ENCODE measurements at places on chromosomes 5 and 9.

GRCh38 chr5:135541807-135542502, 6.2 kb upstream of the NEUROG1 start:
- no peak for DNase-seq

DNA sequence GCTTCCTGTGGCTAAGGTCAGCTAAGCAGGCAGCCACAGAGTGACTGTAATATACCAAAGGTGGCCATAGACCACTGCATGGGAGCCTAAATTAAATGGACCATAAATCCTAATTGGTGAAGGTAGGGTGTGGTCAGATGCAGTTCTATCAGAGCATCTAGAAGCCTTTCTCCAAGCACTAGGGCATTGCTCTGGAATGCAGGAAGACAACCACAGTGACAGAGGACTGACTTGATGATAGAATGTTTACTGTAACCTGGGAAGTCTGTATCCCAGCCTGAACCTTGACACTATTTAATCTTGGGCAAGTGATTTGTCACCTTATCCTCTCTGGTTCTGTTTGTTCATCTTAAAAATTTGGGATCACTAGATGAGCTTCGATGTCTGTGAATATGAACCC, 2.3 kb downstream of the FBXO38 start:
- DNase-seq: no peak

GRCh38 chr5:171275841-171276544, 33.1 kb upstream of the TLX3 start:
- DNase-seq: no peak

GRCh38 chr5:91049800-91050199, 333.3 kb downstream of the ARRDC3 start:
- no peak for DNase-seq

DNA sequence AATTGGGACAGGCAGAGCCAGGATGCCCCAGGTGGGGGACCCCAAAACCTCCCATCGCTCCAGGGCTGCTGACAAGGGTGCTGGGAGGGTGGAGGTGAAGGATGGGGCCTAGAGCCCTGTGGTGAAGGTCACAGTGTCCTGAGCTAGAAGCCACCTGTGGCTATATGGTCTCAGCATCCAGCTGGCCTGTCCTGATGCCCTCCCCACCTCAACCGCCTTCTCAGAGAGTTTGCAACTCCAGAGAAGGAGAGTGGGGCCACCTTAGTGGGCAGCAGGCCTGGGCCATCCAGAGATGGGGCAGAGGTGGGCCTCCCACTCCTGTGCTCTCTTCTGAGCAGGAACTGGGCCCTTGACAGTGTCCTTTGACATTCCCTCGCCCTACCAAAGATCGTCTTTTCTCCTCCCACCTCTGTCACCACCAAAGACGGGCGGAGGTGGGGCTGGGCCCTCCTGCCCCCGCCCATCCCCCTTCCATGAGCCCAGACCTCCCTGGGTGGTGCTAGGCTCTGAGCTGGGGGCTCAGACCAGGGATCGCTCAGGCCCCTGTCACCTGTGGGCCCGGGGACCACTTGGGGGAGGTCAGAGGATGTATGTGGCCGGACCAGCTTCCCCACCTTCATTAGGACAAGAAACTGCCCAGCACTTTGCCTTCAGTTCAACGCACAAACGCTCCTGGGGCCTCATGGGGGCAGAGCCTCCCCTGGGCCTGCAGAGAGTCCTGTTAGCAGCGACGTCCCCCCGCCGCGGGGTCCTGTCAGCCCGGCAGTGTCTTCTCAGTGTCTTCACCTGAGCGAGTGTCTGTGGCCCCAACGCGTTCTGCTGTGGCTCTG, 10.0 kb upstream of the DOLPP1 start:
- no peak for DNase-seq

GRCh38 chr5:154989626-154990025, 23.9 kb upstream of the KIF4B start:
- DNase-seq: no peak

DNA sequence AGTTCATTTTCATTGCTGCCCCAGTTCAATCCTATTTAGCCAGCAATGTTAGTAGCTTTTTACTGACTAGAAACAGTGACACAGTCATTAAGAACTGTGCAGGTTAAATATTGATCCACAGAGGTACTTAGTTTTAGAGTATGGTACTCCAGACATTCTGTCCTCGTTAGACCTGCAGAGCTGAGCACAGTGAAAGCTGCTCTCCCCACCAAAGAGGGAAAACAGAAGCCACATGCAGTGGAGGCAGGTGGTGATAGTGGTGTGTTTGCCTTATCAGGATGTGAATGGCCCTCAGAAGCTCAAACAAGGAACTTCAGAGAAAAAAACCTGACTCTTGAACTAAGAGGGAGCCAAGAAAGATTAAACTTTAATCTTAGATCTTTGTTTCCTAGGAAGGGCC, 75.5 kb downstream of the UNC13B start:
- DNase-seq: no peak

Data from breast epithelium (tissue), 4 donors.